ENCODE measurements at places on chromosomes 3 and 15. TPM values are rescaled to one million over a fixed set of nuclear protein-coding genes. Genes with fewer than 3 reads are reported as not detected.
A peak's percentile ranks its signal among the peaks of the same experiment; 100 is the strongest.

DNA sequence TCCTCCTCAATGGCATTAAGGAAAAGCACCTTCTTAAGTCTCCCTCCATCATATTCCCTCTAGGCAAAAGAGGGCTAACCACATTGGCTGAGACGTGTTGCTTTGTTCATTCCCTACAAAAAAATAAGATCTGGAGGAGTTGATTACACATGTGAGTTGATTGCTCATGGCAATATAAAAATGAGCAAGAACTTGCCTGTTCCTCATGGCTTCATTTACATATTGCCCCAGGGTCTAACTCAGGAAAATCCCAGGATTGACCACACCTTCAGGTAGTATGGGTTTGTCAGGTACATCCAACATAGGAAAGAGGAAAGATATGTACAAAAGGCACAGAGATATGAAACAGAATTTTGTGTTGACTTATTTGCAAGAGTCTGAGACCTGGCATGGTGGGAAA lies 35.5 kb downstream of the NFKBIZ start:
- H3K4me1 ChIP-seq, result no peaks in the 10 kb centered on the region
- no peaks in the 10 kb centered on the region for H3K27me3 ChIP-seq
- no peak overlapping the region for H3K4me3 ChIP-seq
- no peaks in the 10 kb centered on the region for H3K36me3 ChIP-seq
- no peak for DNase-seq
- no peak overlapping the region for H3K27ac ChIP-seq

DNA sequence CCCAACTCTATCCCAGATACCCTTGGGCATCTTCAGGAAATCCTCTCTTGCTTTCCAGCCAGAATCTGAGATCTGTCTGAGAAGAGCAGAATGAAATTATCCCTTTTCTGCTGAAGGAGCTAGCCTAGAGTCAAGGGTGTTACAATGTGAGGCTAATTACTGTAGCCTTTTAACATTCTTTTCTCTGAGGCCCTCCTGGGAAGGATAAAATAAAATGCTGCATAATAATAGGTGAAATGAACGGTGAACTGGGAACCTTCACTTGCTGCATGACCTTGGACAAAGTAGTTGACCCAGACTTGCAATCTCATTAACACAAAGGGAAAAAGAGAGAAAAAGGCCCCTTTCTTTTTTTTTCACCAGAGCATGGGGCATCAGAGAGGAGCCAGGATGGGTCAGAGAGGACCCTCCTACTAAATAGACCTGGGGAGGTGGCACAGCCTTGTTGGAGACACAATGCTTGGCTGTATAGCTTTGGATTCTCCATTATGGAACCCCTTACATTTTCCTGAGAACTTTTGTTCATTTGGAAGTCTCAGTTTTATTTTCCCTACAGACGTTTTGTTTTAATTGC lies 137.0 kb upstream of the LIPC start:
- DNase-seq, result no peak
- no peak overlapping the region for H3K27ac ChIP-seq
- H3K36me3 ChIP-seq, result no peaks in the 10 kb centered on the region

DNA sequence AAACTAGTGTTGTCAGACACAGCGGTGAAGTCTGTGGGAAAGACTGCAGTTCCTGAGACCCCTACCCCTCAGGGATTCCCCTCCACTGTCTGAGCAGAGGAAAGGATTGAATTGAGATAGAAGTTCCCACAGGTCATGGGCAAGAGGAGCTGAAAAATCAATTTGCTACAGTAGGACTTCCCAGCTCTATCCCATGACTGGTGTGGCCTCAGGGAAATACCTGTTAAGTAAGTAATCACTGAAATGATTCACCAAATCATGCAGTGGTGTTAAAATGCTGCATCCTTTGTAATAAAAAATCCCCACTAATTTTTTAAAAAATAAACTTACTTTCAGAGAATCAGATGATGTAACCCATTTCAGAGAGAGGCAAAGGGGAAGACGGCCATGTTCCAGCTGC lies 45.0 kb upstream of the SPRED1 start:
- no peak for DNase-seq
- no peaks in the 10 kb centered on the region for H3K4me1 ChIP-seq
- H3K36me3 ChIP-seq, result no peaks in the 10 kb centered on the region
- H3K27me3 ChIP-seq, result no peaks in the 10 kb centered on the region
- H3K4me3 ChIP-seq, result no peak overlapping the region

GRCh38 chr3:150736903-150737832 lies 25.8 kb downstream of the SIAH2 start:
- H3K4me1 ChIP-seq, result peaks cover 5% of the 10 kb centered on the region
- no peak for DNase-seq
- H3K27ac ChIP-seq, result no peak overlapping the region
- no peak overlapping the region for H3K4me3 ChIP-seq
- no peaks in the 10 kb centered on the region for H3K36me3 ChIP-seq

GRCh38 chr15:78243491-78243941 lies 9.2 kb upstream of the ACSBG1 start:
- H3K36me3 ChIP-seq, result no peaks in the 10 kb centered on the region
- no peak for DNase-seq
- H3K27me3 ChIP-seq, result no peaks in the 10 kb centered on the region
- peaks cover 3% of the 10 kb centered on the region for H3K4me1 ChIP-seq
- H3K4me3 ChIP-seq, result no peak overlapping the region

DNA sequence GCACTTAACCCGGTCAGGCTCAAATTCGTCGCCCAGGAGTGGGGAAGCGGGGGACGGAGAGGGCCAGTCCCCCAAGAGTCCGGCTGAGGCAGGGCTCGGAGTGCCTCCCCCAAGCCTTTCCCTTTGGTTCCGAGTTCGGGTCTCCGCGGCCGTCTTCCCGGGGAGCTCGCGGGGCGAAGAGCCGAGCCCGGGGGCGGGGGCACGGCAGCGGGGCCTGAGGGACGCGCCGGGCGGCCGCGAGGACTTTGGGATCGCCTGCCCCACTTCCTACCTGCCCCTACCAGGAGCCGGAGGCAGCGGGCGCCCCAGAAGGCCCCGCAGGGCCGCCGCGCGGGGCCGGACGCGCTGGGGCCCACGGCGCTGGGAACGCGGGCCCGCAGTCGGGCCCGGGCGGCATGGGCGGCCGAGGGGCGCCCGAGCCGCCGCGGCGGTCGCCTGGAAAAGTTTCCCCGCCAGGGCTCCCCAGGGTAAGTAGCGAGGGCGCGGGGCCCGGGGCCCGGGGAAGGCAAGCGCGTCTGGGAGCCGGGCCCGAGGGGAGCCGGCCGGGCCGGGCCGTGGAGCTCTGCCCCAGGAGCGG lies 2.8 kb downstream of the FURIN start:
- peak overlapping the region; percentile 97 for H3K4me3 ChIP-seq
- H3K27ac ChIP-seq, result peak overlapping the region; percentile 91

DNA sequence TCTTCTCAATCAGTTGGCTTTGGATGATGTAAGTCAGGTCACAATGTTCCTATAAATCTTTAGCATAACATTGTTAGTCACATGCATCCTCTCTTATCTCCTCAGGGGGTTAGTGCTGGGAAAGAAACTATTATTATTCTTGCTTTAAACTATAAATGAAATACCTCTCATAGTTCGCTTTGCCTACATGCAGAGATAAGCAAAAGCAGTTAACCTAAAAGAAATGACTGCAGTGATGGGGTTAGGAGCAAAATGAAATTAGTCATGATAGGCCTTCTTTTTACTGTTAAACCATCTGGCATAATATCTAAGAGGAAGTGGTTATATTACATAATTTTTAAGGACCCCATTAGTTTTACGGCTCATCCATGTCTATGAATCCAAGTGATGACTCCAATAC lies 91.7 kb upstream of the IGSF10 start:
- no peaks in the 10 kb centered on the region for H3K27me3 ChIP-seq
- no peak for DNase-seq
- no peak overlapping the region for H3K4me3 ChIP-seq
- H3K4me1 ChIP-seq, result no peaks in the 10 kb centered on the region
- H3K36me3 ChIP-seq, result no peaks in the 10 kb centered on the region

DNA sequence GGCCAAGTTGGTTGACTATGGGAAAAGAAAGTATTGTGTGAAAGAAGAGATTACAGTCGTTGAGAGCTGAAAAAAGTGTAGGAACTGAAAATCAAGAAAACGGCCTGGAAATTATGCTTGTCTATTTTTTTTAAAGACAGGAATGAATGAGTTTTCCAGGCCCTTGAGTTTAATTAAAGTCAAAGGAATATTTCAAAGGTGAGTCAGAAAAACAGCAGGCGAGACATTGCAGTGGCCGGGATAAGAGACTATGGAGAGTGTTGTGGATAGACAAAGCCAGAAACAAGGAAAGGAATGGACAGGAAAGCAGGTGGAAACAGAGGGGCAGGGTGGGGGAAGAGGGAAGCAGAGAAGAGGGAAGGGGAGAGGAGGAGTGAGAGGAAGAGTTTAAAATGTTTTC lies 275.1 kb upstream of the LRTM1 start:
- DNase-seq, result no peak
- no peak overlapping the region for H3K27ac ChIP-seq
- H3K27me3 ChIP-seq, result no peaks in the 10 kb centered on the region
- H3K4me3 ChIP-seq, result no peak overlapping the region

- DNase-seq, result no peak
- no peak overlapping the region for H3K4me3 ChIP-seq
- no peaks in the 10 kb centered on the region for H3K4me1 ChIP-seq
- H3K36me3 ChIP-seq, result peaks cover 5% of the 10 kb centered on the region
These were observed 93.3 kb upstream of the HACD2 start for GRCh38 chr3:123678108-123678511.

DNA sequence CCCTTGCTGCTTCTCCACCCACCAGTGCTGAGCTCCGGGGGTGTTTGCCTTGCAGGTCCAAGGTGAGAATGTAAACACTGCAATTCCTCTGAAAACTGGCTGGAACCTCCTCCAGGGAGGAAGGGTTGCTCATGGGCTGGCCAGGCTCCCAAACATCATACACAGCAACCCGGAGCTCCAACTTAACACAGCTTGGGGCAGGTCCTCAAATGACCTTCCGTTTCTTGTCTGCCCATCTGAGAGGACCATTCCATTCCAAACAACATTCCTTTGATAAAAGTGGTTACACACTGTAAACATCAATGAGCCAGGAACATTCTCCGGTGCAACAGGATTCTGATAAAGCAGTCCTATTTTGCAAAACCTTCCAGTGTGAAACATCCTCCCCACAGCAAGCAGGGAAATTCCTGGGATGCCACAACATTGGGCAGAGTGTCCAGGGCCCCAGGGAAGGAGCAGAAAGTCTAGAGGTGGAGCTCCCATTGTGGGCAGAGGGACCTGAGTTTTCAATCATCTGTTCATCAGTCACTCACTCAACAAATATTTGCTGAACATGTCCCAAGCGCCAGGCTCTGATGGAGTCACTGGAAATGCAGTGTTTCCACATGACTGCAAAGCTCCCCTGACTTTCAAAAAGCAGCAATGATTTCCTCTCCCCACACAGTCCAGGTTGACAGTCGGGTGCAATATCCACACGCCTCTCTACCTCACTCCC lies 7.3 kb upstream of the HEG1 start:
- no peak overlapping the region for H3K4me3 ChIP-seq
- no peaks in the 10 kb centered on the region for H3K27me3 ChIP-seq
- no peak for DNase-seq

DNA sequence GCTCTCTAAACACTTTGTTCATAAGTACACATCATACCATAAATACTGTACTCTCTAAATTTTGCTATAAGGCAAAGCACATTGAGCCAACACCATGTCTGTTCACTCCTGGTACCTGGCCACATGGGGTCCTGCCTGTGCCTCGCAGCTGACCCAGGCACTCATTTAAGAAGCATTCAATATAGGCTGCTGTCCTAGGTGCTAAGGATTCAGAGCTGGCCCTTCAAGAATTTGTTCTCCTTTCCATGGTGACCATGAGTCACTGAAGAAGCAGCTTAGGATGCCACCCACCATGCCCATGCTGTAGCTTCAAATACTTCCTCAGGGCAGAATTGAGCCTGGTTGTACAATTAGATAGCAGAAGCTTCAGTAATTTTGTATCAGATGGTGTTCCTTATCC lies 119.2 kb upstream of the ZBED2 start:
- no peak overlapping the region for H3K27ac ChIP-seq
- no peak for DNase-seq
- no peaks in the 10 kb centered on the region for H3K27me3 ChIP-seq
- no peaks in the 10 kb centered on the region for H3K36me3 ChIP-seq

DNA sequence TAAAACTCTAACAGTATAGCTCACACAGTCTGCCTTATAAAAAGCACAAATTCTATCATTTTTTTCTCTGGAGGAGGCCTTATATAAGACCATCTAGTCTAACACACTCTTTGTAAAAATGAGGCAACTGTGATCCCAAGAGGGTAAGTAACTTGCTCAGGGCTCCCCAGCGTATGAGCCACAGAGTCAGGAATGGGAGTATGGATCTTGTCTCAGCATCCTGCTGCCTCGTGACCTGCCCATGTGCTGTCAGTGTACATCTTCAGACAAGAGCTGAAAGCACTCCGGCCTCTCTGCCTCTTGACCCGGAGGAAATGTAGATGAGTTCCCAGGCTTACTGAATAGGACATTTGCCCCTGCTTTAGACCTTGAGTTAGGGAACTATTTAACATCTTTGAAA lies 28.4 kb upstream of the MEF2A start:
- no peak for DNase-seq
- no peaks in the 10 kb centered on the region for H3K27me3 ChIP-seq
- no peaks in the 10 kb centered on the region for H3K4me1 ChIP-seq

GRCh38 chr15:35104526-35105147 lies 19.5 kb upstream of the NANOGP8 start:
- H3K4me1 ChIP-seq, result no peaks in the 10 kb centered on the region
- H3K4me3 ChIP-seq, result no peak overlapping the region
- no peaks in the 10 kb centered on the region for H3K36me3 ChIP-seq
- no peak for DNase-seq
- no peak overlapping the region for H3K27ac ChIP-seq
- no peaks in the 10 kb centered on the region for H3K27me3 ChIP-seq

DNA sequence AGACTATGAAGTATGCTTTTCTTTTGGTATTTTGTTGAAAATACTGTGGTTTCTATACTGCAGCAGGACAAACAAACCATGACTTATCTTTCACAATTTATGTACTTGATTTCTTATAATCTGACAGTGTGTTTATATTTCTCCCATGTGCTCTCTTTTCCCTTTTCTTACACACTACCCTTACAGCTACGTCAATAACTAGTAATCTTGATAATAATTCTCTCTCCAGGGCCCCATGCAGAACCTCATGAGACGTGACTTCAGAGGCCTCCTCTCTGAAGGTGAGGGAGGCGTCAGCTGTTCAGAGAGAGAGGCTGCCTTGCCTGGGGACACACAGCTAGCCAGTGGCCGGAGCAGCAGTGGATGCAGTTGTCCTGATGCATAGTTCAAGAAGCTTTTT lies 35.9 kb downstream of the KY start:
- H3K4me1 ChIP-seq, result no peaks in the 10 kb centered on the region
- no peak overlapping the region for H3K4me3 ChIP-seq
- no peaks in the 10 kb centered on the region for H3K27me3 ChIP-seq
- no peak for DNase-seq
- H3K36me3 ChIP-seq, result no peaks in the 10 kb centered on the region

TOPBP1 gene
- 47.5 TPM for total RNA-seq

ANKRD34C gene
- total RNA-seq, result not detected

CHST2 gene
- 5.9 TPM for total RNA-seq

Data from Peyer's patch (tissue), 4 donors.